ENCODE measurements at places on chromosomes 4 and X.

GRCh38 chrX:115687595-115687994 is 126.6 kb downstream of the PLS3 start:
- DNase-seq = no peak

DNA sequence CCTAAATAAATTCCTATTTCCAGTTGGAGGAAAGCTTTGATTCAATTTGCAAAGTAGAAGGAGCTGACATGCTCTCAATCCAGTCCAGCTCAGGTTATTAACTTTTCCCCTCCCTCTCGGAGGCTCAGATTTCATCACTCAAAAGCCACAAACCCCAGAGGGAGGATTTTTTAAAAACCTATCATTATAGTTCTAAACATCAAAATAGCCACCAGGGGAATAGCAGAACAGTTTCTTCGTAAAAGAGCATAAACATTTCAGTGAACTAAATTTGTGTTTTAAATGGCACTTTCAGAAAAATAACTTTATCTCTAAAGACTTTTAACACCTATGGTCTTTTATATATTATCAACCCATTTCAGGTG is 8.8 kb downstream of the GPRIN3 start:
- peak; percentile 43 for DNase-seq

GRCh38 chrX:107226757-107227156 is 20.3 kb downstream of the DNAAF6 start:
- no peak for DNase-seq

DNA sequence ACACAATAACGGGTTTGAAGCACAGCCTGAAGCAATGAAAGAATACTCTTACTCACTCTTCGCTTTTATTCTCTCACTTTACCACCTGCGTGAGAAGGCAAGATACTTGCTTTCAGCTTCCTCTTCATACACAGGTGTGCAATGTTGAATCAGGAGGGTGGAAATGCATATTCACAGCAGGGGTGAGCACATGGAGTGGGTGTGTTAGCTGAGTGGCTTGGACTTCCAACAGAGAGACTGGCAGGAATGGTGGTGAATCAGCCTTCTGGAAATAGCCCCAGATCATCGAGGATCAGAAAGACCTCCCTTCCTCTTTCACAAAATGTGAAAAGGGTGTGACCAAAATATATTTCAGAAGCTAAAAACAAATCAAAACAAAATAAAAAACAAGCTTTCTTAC is 521.2 kb downstream of the STIM2 start:
- no peak for DNase-seq

- peak; percentile 46 for DNase-seq
Measured at GRCh38 chrX:139720136-139720535, 12.2 kb upstream of the MCF2 start.

- DNase-seq = no peak
Measured at GRCh38 chr4:108533876-108534275, 86.5 kb upstream of the RPL34 start.

- DNase-seq = no peak
Measured at GRCh38 chr4:6044805-6045204, 26.6 kb upstream of the C4orf50 start.

DNA sequence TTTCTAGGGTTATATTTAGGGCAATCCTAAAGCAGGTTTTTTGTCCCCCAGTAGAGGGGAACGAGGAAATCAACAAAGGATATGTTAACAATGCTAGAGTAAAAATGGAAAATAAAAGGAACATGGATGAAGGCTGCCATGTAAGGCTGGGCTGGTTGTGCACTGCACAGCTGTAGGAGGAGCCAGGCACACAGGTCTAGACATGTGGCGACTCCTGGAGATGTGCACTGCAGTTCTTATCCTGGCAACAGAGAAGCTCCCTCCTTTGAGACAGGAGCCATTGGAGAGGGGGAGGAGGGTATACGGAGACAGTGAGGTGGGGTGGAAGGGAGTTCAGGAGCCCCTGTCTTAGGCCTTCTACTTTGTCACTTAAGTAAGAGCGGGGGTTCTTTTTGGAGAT is 65.9 kb downstream of the NAT8L start:
- no peak for DNase-seq

DNA sequence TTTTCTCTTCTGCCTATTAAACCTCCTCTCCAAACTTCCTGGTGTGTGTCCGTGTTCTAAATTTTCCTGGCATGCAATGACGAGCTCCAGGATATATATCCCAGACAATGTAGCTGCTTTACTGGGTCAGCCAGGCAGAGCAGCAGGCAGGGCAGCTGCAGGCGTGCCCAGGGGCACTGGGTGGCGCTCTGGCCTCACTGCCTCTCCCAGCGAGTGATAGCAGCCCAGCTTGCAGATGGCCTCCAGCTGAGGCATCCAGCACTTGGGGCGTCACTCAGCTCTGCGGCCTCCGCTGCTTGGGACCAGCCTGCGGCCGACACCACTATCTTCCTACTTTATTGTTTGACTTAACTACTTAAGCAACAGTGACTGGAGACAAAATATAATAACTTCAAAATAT is 23.0 kb upstream of the UBA6 start:
- no peak for DNase-seq

DNA sequence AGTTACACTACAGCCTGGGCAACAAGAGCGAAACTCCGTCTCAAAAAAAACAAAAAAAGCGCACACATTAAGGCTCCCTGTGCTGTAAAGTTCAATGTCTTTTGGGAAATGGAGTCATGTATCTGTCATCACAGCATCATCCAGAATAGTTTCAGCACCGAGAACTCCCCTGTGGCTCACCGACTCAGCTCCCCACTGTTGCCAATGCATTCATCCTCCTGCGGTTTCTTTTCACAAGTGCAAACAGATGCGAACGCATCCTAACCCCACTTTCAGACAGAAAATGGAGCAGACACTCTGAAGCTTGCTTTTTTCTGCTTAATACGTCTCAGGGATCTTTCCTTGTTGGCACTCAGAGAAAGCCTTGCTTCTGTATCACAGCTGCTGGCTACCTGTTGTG is 13.8 kb upstream of the SH3TC1 start:
- DNase-seq = peak; percentile 81

DNA sequence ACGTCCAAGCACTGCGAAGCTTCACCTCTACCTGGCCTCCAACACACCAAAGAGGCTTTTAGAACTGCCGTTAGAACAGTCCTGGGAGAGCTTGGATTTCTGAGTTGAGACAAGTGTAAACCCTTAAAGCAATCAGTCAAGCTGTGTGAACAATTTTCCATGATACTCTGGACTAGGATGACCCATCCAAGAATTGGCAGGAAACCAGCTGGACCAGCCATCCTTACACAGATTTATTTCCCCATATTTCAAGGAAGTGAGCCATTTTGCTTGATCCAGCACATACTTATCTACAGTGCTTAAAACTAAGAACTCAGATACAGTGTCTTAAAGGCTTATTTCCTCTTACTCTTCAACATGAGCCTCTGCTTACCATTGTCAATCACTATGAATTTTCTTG is 340.7 kb upstream of the HS3ST1 start:
- peak; percentile 18 for DNase-seq

GRCh38 chr4:175386776-175387507 is 425.1 kb downstream of the GPM6A start:
- DNase-seq = no peak

DNA sequence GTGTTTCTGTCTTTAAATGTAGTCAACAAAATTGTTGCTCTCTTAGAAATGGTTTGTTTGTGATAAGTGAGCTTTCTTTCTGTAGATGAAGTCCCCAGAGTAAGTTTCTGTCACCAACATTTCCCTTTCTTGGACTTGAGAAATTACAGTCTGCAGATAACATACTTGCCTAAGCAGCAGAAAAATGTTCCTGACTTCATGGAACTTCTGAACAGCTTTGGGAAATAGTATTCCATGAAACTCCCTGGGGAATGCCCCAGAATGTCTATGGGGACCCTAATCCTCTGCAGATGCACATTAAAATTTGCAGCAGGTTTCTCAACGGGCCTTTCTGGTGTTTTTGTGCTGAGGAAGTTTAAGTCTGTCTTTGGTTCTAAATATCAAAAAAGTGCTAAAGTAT is 38.6 kb upstream of the NEIL3 start:
- DNase-seq = peak; percentile 36

DNA sequence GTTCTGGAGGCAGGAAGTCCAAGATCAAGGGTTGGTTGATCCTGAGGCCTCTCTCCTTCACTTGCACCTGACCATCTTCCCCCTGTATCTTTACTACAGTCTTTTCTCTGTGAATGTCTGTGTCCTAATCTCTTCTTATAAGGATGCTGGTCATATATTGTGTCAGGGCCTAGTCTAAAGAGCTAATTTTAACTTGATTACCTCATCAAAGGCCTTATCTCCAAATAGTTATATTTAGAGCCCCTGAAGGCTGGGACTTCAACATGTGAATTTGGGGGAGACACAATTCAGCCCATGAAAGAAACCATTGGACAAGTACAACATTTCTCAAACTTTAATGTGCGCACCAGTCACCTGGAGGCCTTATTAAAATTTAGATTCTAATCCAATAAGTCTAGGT is 62.8 kb upstream of the DYNLT3 start:
- DNase-seq = no peak

DNA sequence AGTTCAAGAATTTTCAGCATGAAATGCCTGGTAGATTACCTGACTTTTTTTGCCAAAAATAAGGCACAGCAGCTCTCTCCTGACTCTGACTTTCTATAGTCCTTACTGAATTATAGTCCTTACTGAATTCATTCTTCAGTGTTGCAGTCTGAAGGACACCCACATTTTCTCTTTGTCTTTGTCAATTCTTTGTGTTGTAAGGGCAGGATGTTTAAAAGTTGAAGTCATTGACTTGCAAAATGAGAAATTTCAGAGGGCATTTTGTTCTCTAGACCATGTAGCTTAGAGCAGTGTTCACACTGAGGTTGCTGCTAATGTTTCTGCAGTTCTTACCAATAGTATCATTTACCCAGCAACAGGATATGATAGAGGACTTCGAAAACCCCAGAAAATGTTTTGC is 168.0 kb downstream of the SOWAHB start:
- DNase-seq = peak; percentile 38

- DNase-seq = no peak
Measured at GRCh38 chr4:22477813-22478182, 38.1 kb downstream of the ADGRA3 start.

DNA sequence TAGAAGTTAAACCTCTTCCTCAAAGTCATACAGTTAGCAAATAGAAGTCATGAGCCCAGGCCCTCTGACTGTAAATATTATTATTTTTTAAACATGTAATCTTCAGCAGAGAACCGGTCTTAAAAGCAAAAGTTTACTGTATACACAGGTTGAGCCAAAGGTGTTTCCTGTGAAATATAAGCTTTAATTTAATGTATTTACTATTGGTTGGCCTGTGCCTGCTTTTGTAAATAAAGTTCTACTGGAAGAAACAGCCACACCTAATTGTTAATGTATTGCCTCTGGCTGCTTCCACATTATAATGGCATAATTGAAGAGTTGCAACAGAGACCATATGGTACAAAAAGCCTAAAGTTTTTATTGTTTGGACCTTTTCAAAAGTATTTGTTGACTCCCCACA is 61.0 kb upstream of the PRDM8 start:
- DNase-seq = no peak

GRCh38 chr4:85030156-85030555 is 63.7 kb upstream of the WDFY3 start:
- DNase-seq = no peak

DNA sequence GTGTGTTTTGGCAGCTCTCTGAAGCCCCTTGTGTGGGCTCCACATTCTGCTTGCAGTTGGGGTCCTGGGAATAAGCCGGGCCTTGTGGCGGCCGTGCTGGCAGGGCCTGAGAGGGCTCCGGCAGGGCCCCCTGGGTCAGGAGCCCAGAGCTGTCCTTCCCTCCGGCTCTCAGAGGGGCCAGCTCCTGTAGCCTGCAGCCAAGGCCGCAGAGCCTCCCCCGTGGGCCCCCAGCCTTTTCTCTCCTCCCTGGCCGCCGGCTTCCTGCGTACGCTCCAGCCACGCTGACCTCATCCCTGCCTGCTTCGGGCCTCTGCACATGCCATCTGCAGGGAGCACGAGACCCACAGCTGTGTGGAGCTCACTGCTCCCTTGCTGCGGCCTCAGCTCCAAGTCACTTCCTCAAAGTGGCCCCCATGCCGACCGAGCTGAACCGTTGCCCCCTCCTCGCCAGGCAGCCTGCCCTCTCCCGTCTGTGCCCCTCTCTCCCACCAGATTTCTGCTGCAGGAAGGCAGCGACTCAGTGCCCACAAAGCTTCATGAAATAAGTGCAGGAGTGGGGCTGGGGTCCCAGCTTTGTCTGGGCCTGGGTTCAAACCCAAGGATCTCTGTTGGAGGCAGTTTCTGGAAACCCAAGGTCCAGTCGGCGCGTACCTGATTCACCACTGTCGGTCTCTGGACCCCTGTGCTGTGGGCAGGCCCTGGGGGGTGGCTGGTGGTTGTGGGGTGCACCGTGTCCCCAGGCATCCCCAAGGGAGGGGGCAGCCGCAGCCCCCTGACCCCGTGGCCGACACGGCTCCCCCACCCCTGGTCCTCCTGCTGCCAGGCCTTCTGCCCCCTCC is 57.1 kb upstream of the NKX1-1 start:
- DNase-seq = peak; percentile 36

DNA sequence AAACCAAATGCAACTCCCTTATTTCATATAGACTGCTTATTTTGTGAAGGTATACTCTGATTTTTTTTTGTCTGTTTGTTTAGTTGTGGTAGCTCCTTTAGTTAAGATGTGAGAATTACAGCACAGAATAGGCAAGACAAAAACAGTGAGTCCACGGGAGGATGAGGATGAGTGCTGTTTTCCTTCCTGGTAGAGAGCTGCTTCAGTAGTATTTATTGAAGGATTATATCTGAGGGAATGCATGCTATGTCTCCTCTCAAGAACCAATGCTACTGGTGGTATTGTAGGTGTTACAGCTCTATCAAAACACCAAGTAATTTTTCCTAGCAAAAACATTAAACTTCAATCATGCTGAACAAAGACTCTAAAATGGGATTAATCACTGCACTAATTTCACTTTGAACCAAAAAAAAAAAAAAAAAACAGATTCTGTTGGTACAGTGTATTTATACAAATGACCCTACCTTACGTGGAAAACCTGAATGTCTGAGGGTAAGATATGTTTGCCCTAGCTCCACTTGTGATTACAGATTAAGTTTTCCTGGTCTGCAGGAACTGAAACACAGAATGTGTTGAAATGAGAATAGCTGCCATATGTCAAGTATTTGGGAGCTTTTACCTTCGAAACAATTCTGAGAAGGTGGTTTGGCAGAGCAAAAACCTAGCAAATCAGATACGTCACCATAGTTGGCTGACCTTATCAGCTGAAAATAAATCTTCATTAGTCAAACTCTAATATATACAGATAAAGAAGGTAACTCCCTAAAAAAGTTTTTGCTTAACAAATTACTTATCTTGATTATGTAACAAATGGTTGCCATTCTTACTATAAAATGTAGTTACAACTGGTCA is 40.3 kb downstream of the PPP3CA start:
- DNase-seq = no peak

- DNase-seq = peak; percentile 19
Measured at GRCh38 chrX:69163936-69164741, 1.1 kb downstream of the PJA1 start.

- no peak for DNase-seq
Measured at GRCh38 chr4:111213531-111213930, 590.7 kb upstream of the PITX2 start.

DNA sequence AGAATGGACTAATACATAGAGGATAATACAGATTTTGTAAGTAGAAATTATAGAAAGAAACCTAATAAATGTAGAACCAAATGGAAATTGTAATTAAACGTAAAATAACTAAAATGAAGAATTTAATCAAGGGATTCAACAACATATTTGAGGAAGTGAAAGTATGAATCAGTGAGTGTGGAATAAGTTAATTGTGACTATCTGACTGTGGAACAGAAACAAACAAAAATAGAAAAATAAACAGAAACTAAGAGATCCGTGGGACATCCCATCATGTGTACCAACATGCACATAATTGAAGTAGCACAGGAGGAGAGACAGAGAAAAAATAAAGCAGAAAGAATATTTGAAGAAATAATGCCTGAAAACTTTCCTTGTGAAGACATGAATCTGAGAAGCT is 208.6 kb upstream of the TACR3 start:
- DNase-seq = no peak
